ENCODE measurements at places on chromosomes 6 and 20.

- no peak for DNase-seq
These were observed 115.3 kb downstream of the LCA5 start for GRCh38 chr6:79421707-79422484.

GRCh38 chr6:18451756-18452155 is 64.6 kb downstream of the RNF144B start:
- DNase-seq = no peak

DNA sequence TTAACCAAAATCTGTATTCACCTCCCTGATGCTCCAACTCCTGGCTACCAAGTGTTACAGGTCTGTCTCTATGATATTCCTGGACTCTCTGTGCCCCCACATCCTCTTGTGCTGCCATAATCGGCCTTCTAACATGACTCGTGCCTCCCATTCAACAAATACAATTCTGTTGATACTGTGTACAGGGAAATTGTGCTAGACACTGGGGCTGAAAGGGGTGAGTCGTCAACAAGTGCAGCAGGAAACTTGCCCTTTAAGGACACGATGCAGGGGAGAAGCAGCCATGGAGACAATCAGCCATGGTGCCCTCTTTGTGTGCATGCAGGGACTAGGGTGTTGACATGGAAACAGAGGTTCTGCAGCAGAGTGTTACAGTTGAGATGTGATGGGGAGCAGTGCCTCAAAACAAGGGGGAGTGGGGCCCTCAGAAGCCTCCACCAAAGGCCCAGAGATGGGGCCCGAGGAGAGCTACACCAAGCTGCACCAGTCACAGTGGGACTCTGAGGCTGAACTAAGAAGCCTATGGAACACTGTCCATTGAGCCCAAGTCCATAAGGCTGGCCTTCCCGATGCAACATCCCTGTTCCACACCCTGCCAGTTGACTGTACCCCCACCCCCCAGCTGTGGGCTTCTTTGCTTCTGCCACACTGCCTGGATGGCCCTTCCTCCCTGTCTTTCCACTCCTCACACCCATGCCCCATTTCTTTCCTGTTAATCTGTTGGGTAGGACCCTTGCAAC is 3.1 kb downstream of the PCED1A start:
- no peak for DNase-seq

- peak; percentile 52 for DNase-seq
These were observed 83.1 kb downstream of the MYLK4 start for GRCh38 chr6:2667617-2668016.

DNA sequence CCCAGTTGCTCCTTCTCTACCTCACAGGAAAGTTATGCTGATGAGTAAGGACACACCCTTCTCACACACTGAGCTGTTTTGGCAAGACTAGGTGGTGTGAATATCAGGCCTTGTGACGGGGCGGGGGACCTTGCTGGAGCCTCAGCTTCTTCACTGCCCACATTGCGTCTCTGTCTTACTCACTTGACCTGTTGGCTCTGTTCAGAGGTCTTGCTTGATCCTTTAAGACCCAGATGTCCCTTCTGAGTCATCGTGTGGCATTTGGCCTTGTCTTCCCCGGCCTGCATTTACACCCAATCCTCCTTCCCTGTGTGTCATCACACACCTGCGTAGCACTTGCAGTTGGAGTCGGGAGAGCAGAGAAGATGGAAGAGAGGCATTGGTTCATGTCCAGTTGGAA is 8.3 kb upstream of the PRND start:
- no peak for DNase-seq

All from H7 (cell line).